ENCODE measurements at places on chromosomes 4 and X. TPM values are rescaled to one million over a fixed set of nuclear protein-coding genes. Genes with fewer than 3 reads are reported as not detected.

DNA sequence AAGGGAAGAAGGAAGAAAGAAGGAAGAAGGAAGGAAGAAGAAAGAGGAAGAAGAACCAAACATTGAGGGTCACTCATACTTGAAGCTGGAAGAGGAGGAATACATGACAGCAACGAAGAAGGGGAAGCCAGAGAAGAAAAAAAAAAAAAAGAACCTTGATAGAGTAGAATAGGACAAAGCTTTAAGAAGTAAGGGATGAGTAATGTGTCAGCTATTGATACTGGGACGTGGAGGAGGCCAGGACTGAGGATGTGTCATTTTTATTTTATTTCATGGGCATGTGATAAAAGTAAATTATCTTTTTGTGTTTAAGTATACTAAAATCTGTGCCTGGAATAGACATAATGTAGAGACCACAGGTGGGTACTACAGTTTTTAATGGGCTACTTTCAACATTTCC is 6.4 kb downstream of the EDA2R start:
- no peak for DNase-seq

GRCh38 chr4:169009286-169010124 is 550 bp downstream of the CBR4 start:
- peak; percentile 93 for DNase-seq

DNA sequence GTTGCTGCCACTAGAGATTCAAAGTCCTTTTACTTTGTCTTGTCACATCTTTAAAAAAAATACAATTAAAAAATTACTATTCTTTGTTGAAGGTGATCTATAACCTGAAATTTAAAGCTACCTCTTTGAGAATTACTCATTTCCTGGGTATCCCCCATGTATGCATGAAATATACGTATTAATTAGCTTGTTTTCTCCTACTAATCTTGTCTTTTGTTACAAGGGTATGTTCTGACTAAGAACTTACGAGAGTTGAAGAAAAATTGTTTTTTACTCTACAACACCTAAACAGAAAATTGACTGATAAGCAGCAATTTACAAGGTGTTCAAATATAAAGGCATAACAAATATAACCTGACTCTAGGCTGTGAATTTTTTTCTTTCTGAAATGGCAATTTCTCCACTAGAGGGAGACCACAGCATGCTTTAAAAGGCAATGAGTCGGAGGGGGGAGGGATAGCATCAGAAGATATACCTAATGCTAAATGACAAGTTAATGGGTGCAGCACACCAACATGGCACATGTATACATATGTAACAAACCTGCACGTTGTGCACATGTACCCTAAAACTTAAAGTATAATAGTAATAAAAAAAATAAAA is 249.6 kb downstream of the OPHN1 start:
- no peak for DNase-seq

DNA sequence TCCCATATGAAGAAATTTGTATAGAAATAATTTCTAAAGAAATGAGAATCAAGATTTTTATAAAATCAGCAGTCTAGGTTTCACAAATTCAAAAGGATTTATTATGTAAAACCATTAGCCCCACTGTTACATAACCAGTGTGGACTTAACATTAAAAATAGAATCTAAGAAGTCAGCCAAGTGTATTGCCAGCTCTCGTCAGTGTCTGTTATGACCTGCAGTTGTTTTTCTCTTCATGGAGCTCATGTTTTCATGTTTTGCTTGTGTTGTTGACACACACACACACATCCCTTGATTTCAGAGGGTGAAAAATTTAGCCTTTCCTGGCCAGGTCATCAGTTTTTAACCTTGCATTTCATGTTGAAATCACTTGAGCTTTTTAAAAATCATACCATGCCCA is 39.5 kb downstream of the USP38 start:
- no peak for DNase-seq

- DNase-seq: no peak
Observed at GRCh38 chrX:129653181-129653970, 1.4 kb downstream of the APLN start.

DNA sequence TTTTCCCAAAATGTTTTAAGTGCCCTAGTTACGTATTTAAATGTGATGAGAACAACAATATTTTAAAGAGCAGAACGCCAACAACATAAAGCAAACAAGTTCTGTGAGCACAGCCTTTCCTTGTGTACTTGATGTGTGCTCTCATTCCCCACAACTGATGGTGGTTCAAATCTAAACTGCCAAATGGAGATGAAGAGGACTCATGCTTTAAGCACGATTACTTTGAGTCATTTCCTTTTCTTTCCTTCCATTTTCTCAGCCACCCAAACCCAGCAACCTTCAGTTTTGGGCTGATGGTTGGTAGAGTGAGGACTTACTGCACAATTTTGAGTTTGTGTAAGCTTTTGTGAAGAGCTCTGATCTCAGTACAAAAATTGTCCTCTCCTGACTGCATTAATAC is 1.7 kb downstream of the NSD2 start:
- DNase-seq: no peak

- no peak for DNase-seq
Observed at GRCh38 chr4:62952366-62952765, 1456.9 kb downstream of the TECRL start.

- no peak for DNase-seq
Observed at GRCh38 chr4:53094040-53094439, 231.9 kb downstream of the RASL11B start.

GRCh38 chr4:72555377-72555831 is 13.6 kb downstream of the ADAMTS3 start:
- no peak for DNase-seq

- DNase-seq: no peak
Observed at GRCh38 chrX:16882169-16882568, 12.0 kb upstream of the RBBP7 start.

- no peak for DNase-seq
Observed at GRCh38 chr4:101067383-101067782, 279.9 kb downstream of the PPP3CA start.

DNA sequence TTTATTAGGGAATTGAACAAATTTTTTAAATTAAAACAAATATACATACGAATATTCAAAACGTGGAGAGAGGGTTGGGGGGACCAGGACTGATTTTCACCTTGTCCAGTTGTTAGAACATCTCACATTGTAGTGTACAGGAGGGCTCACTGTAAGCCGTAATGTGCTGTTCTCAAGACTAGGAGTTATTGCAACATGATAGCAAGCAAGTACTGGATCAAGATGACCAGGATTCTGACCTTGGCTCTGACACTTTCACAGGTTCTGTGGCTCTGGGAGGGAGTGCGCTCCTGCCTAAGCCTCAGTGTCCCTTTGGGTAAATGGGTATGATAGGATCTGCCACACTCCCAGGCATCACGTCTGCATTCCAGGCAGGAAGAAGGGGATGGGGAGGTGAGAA is 59.0 kb downstream of the SORCS2 start:
- no peak for DNase-seq

DNA sequence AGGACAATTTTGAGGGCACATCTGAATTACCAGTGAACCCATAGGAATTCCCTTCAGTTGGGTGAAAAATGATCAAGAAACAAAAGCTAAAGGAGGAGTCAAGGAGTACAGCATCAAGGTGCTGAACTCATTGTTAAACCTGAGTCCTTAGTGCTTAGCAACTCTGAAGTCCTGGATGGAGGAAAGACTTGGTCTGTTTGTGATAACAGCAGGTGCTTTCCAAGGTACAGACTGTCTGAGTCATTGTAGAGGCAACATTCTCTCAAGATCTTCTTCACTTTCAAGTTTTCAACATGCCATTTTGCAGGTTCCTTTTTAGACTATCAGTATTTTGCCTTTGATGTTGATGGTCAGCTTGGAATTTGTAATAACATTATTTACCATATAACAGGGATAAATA is 293.9 kb downstream of the AFF2 start:
- DNase-seq: no peak

GRCh38 chr4:97027728-97028410 is 1115.4 kb downstream of the STPG2 start:
- no peak for DNase-seq

DNA sequence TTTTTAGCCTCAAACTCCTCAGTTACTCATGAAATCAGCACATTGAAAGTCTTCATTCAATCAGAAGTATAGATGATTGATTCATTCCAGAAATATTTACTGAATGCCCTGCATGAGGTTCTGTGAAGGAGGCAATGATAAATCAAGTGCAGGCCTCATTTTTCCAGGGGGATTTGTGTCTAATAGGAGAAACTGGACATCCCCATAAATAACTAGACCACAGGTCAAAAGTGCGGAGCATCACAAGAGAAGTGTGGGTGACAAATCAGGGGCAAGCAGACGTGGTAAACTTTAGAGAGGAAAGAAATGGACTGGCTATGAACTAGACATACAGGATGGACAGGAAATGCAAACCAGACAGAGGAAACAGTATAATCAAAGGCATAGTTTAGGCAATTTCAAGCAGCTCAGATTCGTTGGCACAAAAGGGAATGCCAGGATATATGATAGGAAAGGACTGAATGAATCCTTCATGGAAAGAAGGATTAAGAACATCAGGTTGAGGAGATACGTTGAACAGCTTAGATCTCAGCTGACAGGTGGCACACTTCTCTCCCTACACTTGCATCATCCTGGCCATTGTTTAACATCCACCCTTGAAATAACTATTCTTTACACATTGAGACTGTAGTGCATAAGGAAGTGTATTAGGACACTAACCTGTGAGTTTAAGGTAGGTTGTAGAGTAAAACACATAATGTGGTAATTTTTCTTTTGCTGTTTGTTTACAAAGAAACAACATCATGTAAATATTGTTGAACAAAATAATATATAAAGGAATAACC is 69.6 kb upstream of the RASGEF1B start:
- no peak for DNase-seq

DNA sequence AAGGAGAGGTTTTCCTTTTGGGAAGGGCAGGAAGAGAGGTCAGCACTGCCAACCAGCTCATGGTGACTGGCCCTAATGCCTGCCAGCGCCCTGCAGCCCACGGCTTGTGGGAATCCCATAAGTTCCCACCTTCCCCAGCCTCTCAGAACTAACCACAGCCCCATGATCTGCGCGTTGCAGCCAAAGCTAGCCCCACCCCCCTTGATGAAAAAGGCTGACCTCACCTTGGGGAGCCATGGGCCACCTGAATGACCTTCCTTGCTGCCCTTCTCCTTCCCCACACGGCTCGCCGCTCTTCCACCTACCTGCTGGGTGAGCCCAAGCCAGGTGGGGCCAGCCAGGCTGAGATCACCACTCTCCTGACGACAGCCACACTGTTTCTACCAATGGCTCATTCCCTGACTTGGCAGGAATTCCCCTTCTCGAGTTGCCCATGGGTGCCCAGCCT is 3.9 kb upstream of the ELF4 start:
- no peak for DNase-seq

GRCh38 chr4:17400686-17401085 is 111.2 kb downstream of the QDPR start:
- DNase-seq: no peak

DNA sequence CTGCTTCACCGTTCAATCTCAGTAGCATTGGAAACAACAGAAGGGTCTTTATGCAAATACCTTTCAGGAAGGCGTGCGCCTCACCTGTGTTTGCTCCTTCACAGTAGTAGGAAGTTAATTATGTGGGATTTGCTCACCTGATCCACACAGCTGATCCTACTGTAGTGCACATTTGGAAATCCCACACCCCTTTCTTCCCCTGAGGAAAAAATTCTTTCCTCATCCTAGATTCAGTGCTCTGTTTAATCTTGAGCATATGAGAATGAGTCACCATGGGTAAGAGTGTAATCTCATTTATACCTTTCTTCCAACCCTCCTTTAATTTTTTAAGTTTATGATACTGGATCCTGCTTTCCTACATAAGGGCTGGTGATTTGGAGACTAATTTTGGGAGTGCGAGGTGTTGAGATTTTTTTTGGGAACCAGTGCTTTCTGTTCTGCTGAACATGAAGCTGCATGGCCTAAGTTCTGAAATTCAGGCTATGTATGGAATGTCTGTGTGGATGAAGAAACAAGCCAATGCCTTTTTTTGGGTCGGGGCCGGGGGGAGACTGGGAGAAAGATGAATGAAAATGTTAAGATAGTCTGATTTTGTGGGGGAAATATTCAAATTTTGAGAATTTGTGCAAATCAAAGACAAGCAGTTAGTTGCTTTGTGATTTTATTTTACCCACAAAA is 19.0 kb downstream of the GAB1 start:
- DNase-seq: no peak

- DNase-seq: no peak
Observed at GRCh38 chr4:136392576-136392975, 1139.7 kb downstream of the PCDH18 start.

- DNase-seq: no peak
Observed at GRCh38 chrX:151085207-151085606, 91.2 kb upstream of the GPR50 start.

- no peak for DNase-seq
Observed at GRCh38 chrX:71438750-71439149, 72.6 kb downstream of the TAF1 start.

GRCh38 chrX:68261060-68261672 is 172.1 kb downstream of the OPHN1 start:
- peak; percentile 18 for DNase-seq

DNA sequence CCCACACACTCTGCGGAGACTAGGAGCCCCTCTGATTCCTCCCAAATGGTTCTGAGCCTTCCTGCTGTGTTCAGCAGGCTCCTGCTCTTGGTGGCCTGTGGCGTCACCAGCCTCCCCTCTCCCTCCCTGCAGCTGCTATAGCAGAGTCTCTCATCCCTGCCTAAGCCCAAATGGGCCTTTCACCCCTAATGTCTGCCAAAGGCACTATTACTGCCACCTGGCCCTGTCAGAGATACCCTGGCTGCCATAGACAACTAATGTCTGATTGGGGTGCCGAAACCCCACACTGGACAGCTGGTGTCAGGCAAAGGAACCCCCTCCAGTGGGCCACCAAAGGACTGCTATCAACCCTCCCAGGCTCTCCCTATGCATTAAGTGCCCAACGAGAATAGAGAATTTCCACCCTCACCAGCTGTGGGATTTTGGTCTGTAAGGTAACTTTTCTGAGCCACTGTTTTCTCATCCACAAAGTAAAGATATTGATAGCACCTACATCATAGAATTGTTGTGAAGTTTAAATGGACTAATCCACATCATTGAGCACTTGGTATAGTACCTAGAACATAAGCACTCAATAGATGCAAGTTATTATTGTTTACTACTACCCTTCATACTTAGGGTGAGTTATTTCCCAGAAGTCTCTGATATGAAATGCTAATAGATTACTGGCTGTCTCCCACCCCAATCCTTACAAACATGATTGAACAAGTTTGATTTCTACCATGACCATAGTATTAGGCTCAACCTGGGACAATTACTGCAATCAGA is 421.3 kb downstream of the MID1IP1 start:
- no peak for DNase-seq

The KIF4A gene
- total RNA-seq: 1.8 TPM

The PPARGC1A gene
- 3.4 TPM for total RNA-seq

The HAND2 gene
- total RNA-seq: 11.0 TPM

The PWWP3B gene
- 0.46 TPM for total RNA-seq

The DCAF8L2 gene
- not detected for total RNA-seq

The RASSF6 gene
- 10.2 TPM for total RNA-seq

Data from lower leg skin (tissue), 4 donors.